ENCODE measurements at places on chromosomes 3 and 15.

- DNase-seq = peak; percentile 12
- no peaks in the 10 kb centered on the region for H3K27me3 ChIP-seq
- no peaks in the 10 kb centered on the region for H3K36me3 ChIP-seq
- no peak overlapping the region for H3K27ac ChIP-seq
- no peaks in the 10 kb centered on the region for H3K4me1 ChIP-seq
Observed at GRCh38 chr15:76235186-76235826, 76.0 kb downstream of the ETFA start.

- H3K27me3 ChIP-seq = no peaks in the 10 kb centered on the region
- H3K36me3 ChIP-seq = no peaks in the 10 kb centered on the region
- no peak overlapping the region for H3K27ac ChIP-seq
- no peak overlapping the region for H3K4me3 ChIP-seq
- DNase-seq = no peak
- no peaks in the 10 kb centered on the region for H3K4me1 ChIP-seq
Observed at GRCh38 chr3:55157731-55158130, 229.9 kb upstream of the LRTM1 start.

- H3K4me3 ChIP-seq = no peak overlapping the region
- H3K4me1 ChIP-seq = peaks cover 5% of the 10 kb centered on the region
- DNase-seq = no peak
- H3K27me3 ChIP-seq = no peaks in the 10 kb centered on the region
- H3K27ac ChIP-seq = no peak overlapping the region
Observed at GRCh38 chr3:128413003-128413370, 53.7 kb downstream of the DNAJB8 start.

GRCh38 chr3:136685882-136686281 is 66.3 kb downstream of the STAG1 start:
- no peaks in the 10 kb centered on the region for H3K36me3 ChIP-seq
- H3K27me3 ChIP-seq = no peaks in the 10 kb centered on the region
- H3K4me1 ChIP-seq = peaks cover 58% of the 10 kb centered on the region
- no peak overlapping the region for H3K4me3 ChIP-seq
- DNase-seq = no peak

- DNase-seq = no peak
- no peak overlapping the region for H3K4me3 ChIP-seq
- H3K27me3 ChIP-seq = no peaks in the 10 kb centered on the region
Observed at GRCh38 chr3:118573912-118574311, 460.7 kb downstream of the IGSF11 start.

DNA sequence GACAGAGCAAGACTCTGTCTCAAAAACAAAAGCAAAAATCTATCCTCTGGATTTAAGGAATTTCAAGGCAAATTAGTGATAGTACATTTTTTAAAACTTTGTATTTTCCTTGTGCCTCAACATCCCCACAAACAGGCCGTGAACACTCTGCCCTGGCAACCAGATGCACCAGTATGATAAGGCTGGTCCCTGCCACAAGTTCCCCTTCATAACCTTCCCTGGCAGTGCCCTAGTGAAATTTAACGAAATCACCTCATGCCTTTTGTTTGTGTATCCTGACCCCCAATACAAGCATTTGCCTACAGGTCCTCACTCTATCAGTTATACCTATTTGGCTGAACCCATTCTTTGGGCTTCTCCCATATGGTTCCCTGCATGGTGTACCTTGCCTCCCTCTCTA is 107.4 kb upstream of the FLNB start:
- H3K36me3 ChIP-seq = peaks cover 46% of the 10 kb centered on the region
- H3K4me3 ChIP-seq = no peak overlapping the region
- no peaks in the 10 kb centered on the region for H3K27me3 ChIP-seq
- no peak for DNase-seq
- no peak overlapping the region for H3K27ac ChIP-seq
- peaks cover 9% of the 10 kb centered on the region for H3K4me1 ChIP-seq

DNA sequence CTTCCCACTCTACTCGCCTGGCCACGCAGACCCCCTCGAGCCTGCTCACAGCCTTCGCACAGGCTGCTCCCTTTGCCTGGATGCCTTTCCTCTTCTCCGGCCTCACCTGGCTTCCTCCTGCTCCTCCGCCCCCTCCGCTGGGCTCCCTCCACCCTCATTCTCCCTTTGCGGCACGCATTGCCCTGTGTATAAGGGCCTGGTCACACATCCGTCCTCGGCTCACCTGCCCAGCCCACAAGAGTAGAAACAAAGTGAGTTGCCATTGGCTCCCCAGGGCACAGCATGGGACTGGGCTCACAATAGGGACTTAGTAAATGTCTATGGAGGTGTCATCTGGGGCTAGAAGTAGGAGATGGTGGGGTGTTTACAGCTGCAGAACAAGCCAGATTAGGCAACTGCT is 4.2 kb downstream of the PLXND1 start:
- DNase-seq = no peak
- H3K4me1 ChIP-seq = peaks cover 13% of the 10 kb centered on the region
- H3K27me3 ChIP-seq = peaks cover 36% of the 10 kb centered on the region

DNA sequence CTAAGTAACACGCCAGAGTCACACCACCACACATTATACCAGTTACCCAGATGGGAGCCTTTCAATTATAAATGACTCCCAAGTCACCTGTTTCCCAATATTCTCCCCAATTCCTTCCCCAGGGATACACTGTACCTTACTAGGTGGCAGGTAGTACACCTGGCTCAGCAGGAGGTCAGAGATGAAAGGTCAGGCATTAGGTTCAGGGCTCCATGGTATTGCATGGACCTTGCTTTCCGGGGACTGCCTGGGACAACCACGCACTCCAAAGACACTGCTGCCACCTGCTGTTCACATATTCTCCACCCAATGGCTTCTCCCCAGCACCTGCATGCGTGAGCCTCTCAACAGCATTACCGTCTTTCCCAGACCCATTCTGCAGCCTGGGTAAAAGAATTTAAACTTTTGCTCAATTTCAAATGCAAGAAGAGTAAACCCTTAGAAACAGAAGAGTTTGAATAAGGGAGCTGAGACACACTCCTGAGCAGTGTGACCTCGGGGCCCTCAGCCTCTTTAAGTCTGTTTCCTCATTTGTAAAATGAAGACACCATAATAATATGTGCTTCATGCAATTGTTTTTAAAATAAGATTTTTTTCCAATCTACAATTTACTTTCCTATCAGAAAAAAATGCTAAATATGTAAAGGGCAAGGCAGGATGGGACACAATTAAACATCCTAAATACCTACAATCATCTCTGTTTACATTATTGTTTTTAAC is 28.0 kb upstream of the LACTB start:
- peak; percentile 47 for DNase-seq
- no peaks in the 10 kb centered on the region for H3K36me3 ChIP-seq
- H3K27ac ChIP-seq = no peak overlapping the region
- H3K4me1 ChIP-seq = no peaks in the 10 kb centered on the region

GRCh38 chr15:69131362-69132220 is 28.8 kb upstream of the GLCE start:
- H3K4me3 ChIP-seq = no peak overlapping the region
- peaks cover 20% of the 10 kb centered on the region for H3K4me1 ChIP-seq
- no peaks in the 10 kb centered on the region for H3K36me3 ChIP-seq
- peak overlapping the region; percentile 19 for H3K27ac ChIP-seq
- no peaks in the 10 kb centered on the region for H3K27me3 ChIP-seq

DNA sequence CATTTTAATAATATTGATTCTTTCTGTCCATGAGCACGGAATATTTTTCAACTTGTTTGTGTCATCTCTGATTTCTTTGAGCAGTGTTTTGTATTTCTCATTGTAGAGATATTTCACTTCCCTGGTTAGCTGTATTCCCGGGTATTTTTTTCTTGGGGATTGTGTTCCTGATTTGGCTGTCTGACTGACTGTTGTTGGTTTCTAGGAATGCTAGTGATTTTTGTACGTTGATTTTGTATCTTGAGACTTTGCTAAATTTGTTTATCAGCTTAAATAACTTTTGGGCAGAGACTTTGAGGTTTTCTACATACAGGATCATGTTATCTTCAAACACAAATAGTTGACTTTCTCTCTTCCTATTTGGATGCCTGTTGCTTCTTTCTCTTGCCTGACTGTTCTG is 418.8 kb upstream of the ALCAM start:
- no peak overlapping the region for H3K27ac ChIP-seq
- no peak for DNase-seq
- no peak overlapping the region for H3K4me3 ChIP-seq
- no peaks in the 10 kb centered on the region for H3K4me1 ChIP-seq
- H3K36me3 ChIP-seq = no peaks in the 10 kb centered on the region
- H3K27me3 ChIP-seq = no peaks in the 10 kb centered on the region

DNA sequence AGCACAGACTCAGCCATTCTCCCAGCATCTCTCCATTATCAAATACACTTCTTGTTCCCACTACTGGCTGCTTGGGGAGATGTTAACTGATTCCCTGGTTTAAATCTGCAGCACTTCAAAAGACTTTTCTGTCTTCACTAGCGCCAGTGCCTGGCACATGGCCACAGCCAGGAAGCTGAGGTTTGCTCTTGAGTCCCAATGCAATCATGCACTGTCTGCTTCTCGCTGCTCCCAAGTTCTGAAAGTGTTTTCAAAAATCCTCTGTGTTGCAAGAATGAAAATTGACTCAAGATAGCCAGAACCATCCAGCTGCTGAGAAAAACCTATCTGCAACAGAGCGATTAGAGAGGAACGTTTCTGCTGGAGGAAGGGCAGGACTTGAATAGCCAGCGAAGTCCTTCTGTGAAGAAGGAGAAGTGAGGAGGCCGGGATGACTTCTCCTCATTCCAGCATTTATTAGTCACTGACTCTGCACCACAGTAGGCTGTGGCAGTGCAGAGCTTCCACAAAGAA is 358.4 kb upstream of the NR2F2 start:
- H3K36me3 ChIP-seq = no peaks in the 10 kb centered on the region
- no peak overlapping the region for H3K27ac ChIP-seq
- peaks cover 22% of the 10 kb centered on the region for H3K27me3 ChIP-seq

DNA sequence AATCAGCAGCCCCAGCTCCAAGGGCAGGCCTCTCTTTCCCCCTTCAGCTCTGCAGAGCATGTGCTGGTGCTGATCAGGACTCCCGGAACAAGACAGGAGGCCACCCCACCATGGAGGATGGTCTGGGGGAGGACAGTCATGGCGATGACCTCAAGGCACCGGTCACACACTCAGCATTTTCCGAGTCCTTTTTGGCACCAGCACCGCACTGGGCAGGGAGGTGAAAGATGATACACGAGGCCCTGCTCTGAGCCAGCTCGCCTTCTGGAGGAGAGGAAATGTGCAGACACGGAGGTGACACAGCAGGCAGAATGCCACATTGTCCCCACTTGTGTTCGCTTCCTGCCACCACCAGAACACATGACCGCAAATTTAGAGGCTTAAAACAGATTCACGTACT is 61.8 kb upstream of the SEC61A1 start:
- no peaks in the 10 kb centered on the region for H3K27me3 ChIP-seq
- H3K4me1 ChIP-seq = no peaks in the 10 kb centered on the region

DNA sequence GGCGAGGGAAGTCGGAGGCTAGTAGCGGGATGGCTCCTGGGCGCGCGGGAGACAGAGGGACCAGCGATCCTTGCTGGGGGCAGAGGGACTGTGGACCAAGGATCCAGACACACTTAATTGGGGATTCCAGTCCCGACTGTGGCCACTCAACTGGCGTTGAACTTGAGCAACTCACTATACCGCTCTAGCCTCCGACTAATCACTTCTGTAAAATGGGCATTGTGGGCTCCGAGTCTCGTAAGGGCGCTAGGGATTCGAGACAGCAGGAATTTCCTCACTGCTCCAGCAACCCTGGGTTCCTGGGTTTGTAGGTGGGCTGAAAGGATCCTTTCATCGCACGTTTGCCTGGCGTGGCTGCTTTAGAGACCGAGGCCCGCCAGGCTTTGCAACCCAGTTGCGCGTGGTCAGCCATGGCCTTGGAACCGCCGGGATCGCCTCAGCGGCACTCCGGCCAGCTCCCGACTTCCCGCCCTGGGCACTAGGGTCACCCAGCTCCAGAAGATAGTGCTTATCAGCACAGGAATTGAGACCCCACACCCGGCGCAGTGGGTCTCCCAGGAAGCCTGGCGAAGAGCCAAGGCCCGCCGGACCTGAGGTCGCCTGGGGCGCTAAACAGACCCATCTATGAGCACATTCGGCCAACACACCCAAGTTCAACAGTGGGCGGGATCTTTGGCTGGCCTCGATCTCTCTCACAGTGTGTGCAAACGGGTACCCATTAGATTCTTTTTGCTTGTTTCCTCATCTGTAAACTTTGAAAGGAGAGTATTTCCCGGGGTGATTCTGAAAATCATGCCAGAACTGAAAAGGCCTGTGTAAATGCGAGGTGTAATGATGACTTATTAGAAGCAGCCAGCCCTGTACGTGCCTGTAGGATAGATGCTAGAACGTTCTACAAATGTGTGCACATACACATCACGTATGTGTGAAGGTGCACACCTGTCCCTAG is 9.9 kb downstream of the FOXL2 start:
- H3K27me3 ChIP-seq = peaks cover 79% of the 10 kb centered on the region
- H3K4me3 ChIP-seq = peak overlapping the region; percentile 76
- peaks cover 38% of the 10 kb centered on the region for H3K4me1 ChIP-seq
- peak overlapping the region; percentile 24 for H3K27ac ChIP-seq

DNA sequence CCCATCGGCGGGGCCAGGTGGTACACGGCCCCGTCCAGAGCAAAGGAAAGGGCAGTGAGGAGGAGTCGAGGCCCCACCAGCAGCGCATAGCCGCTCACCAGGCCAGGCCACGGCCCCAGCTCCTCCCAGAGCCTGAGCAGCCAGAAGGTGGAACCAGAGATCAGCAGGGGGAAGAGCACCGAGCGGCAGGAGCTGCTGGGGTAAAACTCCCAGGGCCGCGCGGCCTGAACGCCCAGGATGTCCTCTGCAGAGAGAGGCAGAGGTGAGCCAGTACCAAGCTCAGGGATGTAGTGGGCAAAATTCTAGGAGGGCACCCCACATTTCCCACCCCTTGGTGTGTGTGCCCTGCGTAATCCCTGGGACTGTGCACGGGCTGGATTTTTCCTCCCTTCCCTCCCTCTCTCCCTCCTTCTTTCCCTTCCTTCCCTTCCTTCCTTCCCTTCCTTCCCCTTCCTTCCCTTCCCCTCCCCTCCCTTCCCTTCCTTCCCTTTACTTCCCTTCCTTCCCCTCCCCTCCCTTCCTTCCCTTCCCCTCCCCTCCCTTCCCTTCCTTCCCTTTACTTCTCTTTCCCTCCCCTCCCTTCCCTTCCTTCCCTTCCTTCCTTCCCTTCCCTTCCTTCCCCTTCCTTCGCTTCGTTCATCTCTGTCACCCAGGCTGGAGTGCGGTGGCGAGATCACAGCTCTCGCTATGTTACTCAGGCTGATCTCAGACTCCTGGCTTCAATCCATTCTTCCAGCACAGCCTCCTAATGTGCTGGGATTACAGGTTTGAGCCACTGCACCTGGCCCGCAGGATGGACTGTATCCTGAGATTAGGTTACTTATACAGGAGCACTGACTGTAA is 6.3 kb upstream of the NCBP2 start:
- no peaks in the 10 kb centered on the region for H3K27me3 ChIP-seq
- no peak for DNase-seq
- peaks cover 14% of the 10 kb centered on the region for H3K4me1 ChIP-seq
- H3K36me3 ChIP-seq = no peaks in the 10 kb centered on the region
- no peak overlapping the region for H3K4me3 ChIP-seq

- H3K27ac ChIP-seq = no peak overlapping the region
- H3K27me3 ChIP-seq = no peaks in the 10 kb centered on the region
- H3K4me1 ChIP-seq = no peaks in the 10 kb centered on the region
- no peak overlapping the region for H3K4me3 ChIP-seq
- no peak for DNase-seq
Observed at GRCh38 chr3:94269763-94270162, 206.9 kb downstream of the NSUN3 start.

Measured in naive B cell (primary cell).